ENCODE measurements at places on chromosomes 16 and 17.

DNA sequence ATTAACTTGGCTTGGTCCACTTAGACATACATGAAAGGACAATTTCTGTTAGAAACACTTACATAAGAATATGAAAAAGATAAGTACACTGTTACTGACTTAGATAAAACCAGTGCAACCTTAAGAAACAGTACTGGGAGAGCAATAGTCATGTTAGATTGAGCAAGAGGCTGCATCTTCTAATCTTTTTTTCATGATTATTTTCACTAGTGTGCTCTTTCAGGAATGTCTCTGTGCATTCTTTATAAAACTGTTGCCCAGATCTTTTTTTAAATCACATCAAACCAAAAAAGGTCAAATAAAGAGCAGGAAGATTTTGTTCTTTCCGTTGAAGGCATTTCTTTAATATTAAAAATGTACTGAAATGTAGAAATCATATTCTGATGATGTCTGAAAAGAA lies 100.7 kb upstream of the AXIN2 start:
- DNase-seq: no peak

- no peak for DNase-seq
Observed at GRCh38 chr16:64133366-64133765, 988.5 kb downstream of the CDH11 start.

DNA sequence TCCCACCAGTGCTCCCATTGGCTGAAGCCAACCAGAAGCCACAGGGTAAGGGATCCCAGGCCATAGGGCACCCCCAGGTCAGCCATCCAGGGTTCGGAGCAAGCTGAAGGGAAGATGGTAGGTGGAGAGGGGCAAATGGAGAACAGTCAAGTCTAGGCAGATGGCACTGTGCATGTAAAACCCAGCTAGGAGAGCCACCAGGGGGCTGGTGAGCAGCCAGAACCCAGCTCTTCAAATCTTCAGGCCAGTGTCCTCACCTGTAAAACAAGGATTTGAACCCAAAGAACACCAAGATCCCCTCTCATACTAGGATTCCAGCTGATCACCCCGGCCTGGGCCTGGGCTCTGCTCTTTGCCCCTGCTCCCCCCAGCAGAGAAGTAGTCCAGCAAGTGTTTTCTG lies 43.5 kb downstream of the GINS3 start:
- no peak for DNase-seq

DNA sequence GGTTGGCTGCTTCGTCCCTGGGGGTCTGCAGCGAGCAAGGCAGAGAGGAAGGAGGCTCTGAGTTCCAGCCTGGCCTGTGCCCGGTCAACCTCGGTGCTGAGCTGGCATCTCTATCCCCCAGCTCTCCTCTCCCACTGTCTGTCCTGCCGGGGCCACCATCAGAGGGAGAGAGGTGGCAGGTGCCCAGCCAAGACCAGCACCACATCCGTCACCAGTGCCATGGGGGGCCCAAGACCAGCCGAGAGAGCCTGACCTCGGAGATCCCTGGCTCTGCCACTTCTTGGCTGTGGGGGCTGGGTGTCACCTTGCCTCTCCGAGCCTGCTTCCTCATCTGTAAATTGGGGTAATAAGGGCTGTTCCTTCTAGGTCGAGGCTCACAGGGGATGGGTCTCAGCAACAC lies 560 bp upstream of the P2RX1 start:
- no peak for DNase-seq

DNA sequence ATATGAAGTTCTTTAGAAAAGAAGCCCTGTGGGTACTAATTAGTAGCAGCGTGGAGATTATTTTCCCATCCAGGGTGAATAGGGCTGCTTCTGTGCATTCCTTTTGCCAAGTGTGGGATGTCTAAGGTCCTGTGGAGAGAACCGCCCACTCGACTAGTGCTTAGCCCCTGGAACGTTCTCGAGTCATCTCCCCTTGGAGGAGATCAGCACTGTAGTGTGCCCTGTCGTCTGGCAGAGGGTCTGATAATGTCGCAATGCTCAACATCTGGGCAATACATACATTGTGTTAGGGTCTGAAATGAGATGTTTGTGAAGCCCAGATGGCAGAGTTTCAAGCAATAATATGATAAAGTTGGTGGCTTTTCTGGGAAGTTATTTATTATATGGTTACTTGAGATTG lies 64.8 kb downstream of the SPECC1 start:
- DNase-seq: no peak

DNA sequence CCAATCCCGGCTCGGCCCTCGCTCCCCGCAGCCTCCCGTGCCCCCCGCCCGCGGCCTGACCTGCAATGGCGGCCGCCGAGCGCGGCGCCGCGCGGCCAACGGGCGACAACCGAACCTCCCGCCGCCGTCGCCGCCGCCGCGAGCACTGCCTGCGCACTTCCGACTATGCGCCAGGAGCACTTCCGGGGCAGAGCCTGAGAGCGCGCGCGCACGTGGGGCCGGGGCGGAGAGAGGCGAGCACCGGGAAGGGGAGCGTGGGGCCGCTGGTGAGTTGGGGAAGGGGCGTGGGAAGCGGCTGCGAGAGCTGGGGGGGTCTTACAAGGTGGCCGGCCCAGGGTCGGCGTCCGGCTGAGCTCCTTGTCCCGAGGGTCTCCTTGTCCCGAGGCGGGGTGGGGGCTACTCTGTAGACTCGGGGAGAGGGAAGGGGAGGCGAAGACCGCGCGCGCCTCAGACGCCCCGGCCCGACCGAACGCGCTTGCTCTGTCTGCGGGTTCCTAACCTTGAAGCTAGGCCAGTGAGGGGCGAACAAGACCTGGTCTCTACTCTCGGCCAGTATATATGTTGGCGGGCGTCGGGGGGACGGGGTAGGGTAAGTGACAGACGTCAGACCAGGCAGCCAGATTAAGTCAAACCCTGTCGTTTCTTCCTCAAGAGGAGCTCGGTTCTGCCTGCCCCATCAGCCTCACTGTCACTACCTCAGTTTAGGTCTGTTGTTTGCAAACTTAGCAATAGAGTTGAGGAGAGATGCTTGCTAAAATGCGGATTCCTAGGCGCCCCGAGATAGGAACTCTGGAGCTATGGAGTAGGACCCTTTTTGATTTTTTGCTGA lies at the start of the genes CHTF8 and UTP4:
CHTF8 (minus strand) TSS at position 165 of the 829 bp plus-strand sequence. CDS start 11,130 bp downstream, outside the sequence.
UTP4 (plus strand) TSS at position 226 of the 829 bp plus-strand sequence. CDS start 811 bp downstream, outside the sequence.
- DNase-seq: peak; percentile 73

DNA sequence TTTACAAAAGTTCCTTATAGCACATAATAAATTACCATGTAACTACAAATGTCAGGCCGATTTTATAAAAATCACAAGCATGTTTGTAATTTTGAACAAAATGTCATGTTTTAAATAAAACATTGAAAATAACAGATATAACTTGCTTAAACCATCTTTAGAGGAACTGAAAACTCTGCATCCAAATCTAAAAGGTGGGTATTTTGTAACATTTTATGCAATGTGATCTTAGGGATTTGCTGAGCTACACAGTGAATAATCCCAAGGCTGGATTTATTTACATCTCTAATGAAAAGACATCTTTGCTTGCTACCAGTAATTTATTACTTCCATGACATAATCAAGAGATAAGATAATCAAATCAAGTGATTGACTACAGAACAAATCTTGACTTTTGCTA lies 47.5 kb downstream of the N4BP1 start:
- DNase-seq: no peak

- DNase-seq: no peak
Observed at GRCh38 chr17:9702914-9703780, 57.8 kb downstream of the USP43 start.

DNA sequence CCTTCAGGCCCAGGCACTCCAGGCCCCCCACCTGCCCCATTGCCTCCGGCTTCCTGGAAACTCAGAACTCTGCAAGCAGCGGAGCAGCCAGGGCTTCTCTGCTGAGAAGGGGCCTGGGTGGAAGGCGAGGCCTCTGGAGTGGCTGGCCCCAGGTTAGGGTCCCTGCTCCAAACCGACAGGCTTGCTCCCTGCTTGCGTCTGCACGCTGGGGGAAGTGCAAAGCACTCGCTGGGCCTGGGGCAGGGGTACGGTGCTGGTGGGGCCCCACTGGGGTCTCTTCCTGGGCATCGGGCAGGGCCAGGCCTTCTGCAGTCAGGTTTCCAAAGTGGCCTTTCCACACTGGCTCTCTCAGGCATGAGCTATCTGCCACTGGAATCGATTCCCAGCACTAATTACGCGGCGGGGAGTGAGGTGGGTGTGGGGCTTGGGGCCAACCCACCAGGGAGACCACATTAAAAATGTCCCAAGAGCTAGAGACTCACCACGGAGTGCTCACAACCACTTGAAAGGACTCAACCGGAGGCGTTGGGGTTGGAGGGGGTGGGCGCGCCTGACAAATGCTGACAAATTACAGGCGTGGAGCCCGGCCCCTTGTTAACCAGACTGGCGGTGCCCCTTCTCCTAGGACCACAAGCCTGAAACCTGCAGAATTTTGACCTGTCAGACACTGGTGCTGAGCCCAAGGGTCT lies 17.9 kb downstream of the FAM83G start:
- no peak for DNase-seq

- no peak for DNase-seq
Observed at GRCh38 chr17:79237448-79238053, 162.9 kb downstream of the ENGASE start.

GRCh38 chr16:86982912-86983311 lies 334.3 kb downstream of the C16orf95 start:
- DNase-seq: no peak

- no peak for DNase-seq
Observed at GRCh38 chr17:673200-673681, 41.4 kb downstream of the VPS53 start.

DNA sequence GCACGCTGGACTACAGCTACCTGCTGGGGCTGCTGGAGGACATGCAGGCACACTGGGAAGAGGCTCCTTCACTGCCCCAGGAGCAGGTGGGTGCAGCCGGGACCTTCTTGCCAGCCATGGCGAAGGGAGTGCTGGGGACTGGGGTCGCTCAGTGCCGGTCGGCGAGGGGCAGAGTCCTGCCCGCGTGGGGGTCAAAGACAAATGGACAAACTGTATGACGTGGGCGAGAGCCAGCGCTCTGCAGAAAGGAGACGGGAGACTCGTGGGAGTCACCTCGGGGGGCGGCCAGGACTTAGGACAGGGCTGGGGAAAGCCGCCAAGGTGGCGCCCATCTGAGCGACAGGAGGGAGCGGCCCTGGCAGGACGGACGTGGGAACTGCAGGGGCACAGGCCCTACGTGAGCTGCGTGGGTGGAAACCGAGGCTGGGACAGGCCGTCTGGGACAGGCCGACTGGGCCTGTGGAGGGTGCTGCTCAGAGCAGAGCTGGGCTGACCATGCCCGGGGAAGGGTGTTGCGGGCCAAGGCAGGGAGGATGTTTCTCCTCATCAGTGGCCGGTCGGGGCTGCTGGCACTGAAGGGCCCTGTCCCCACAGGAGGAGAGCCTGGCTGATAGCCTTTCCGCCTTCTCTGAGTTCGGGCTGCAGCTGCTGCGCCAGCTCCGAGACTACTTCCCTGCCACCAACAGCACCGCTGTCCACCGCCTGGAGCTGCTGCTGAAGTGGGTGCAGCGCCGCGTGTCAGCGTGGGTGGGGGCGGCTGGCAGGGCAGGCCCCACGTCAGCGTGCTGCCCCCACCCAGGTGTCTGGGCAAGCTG lies 8.0 kb downstream of the TSR3 start:
- no peak for DNase-seq

DNA sequence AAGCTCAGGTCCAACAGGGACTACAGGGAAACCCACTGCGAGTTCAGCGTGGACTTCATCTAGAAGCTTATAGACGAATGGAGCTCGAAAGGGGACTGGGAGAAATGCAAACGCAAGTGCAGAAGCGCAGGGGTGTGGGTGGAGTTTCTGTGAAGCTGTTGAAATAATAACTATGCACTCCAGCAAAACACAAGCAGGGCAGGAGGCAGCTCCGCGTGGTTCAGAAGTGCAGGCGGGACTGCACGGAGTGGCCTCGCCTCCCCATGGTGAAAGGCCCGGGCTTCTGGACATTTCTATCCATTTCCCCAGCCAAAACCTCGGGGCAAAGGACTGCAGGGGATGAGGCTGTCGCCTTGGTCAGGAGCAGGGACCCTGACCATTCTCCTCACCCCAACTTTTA lies 74.5 kb downstream of the ZNF423 start:
- DNase-seq: no peak

GRCh38 chr17:82845163-82845807 lies 5.5 kb upstream of the ZNF750 start:
- DNase-seq: no peak

DNA sequence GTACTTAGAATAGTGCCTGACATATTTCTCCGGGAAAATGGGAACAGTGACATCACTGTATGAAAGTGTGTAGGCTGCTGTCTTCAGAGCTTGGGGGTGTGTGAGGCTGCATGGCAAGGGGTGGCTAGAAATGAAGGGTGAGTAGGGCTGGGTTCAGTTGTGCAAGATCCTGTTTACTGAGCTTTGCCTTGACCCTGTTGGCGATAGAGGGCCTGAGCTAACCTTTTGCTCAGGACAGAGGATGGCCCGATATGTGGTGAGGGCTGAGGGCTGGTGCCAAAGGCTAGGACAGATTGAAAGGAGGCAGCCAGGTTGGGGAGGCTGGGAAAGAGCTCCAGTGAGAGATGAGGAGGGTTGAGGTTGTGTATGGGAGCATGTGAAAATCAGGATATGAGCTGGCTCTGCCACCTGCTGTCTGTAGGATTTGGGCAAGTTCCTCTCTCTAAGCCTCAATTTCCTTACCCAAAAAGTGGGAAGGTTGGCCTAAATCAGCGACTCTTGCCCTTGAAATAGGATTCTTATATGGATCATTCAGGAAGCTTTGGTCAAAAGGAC lies 6.0 kb upstream of the CCL1 start:
- no peak for DNase-seq

- no peak for DNase-seq
Observed at GRCh38 chr16:72857834-72858664, 189.9 kb downstream of the ZFHX3 start.

- DNase-seq: peak; percentile 96
Observed at GRCh38 chr16:57244767-57245471, at the start of gene ARL2BP. ARL2BP (plus strand) TSS chr16:57245259; CDS start chr16:57245368, 109 bp downstream.

DNA sequence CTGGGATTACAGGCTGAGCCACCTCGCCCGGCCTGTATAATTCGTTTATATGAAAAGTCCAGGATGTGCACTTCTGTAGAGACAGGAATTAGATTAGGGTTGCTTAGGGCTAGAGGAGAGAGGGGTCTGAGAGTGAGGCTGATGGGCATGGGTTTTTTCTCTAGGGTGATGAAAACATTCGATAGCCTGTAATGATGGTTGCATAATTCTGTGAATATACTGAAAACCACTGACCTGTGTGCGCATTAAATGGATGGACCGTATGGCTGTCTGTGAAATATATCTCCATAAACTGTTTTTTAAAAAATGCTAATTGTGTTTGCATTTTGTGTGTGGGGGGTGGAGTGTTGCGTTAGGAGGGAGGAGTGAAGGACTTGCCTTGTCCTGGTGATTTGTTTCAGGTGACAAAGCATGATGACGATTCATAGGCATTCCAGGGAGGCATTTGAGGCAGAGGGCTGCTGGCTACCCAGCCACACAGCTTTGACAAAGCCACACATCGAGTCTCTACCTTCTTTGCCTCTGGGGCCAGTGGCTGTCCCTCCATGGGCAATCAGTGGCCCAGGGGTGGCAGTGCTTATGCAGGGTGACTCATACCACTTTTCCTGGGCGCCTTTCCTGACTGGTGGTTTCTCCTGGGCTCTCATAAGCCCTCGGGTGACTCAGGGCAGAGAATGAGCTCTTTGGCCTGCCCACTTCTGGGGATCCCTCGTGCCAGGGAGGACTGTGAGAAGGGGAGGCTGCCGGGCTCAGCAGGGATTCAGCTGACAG lies 148.5 kb upstream of the WSCD1 start:
- DNase-seq: no peak

- no peak for DNase-seq
Observed at GRCh38 chr16:616733-617586, 13.8 kb upstream of the WFIKKN1 start.

- DNase-seq: no peak
Observed at GRCh38 chr16:65225488-65225887, 103.6 kb upstream of the CDH11 start.

Measured in stimulated activated CD8-positive, alpha-beta memory T cell treated with anti-CD3 and anti-CD28 coated beads, Interleukin-15, amount 100 ng/mL, for 4 hours (primary cell).